ENCODE measurements at places on chromosomes 11 and 22.

DNA sequence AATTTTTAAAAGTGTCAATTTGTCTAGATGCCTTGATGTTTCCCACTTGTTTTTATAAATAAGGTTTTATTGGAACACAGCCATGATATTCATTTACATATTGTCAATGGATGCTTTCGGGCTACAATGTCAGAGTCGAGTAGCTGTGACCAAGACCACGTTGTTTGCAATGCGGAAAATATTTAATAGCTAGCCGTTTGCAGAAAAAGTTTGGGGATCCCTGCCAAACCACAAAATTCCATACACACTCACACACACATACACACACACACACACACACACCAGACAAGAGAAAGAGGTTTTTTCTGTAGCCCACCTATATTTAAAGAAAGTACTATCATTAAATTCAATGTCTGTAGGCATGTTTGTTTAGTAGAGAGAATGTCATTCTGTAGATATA lies 58.3 kb downstream of the TYR start:
- no peak for DNase-seq

DNA sequence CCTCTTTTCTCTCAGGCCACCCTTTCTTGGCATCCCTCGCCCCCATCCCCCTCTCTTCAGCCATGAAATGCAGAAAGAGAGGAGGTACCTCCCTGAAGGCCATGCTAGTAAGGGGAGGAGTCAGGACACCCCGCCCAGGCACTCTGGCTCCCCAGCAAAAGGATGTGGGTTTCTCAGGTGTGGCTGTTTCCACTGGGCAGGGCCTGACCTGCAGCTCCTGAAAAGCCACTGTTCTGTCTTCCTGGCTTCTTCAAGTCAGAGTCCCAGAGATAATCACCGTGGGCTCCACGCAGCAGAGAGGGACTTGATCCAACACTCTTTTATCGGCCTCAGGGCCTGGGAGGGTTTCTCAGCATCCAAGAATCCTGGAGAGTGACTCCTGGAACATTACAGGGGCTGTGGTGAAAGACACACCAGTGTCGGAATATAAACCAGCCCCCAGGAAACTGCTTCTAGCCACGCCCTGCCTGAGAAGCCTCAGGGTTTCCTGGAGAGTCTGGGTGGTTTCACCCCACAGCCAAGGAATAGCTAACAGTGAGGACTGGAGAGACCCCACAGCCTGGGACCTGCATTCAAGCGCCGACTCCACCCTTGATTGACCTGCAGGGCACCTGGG lies 45.7 kb upstream of the TSPAN18 start:
- peak; percentile 32 for DNase-seq

DNA sequence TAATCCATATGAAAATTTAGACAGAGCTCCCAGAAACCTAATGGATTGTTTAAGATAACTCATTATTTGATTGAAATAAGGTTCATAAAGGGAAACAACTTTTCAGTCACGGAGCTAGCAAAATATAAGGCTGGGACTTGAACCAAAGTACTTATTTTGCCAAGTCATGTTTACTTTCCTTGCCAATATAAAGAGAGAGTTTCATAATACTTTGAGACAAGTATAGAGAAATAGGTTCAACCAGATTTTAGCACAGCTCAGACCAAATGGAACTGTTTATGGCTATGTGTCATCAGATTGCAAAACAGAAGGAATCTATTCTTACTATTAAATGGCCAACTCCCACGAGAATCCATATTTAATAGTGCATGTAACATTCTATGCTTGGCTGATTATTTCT lies 1517.5 kb upstream of the TENM4 start:
- DNase-seq = no peak

DNA sequence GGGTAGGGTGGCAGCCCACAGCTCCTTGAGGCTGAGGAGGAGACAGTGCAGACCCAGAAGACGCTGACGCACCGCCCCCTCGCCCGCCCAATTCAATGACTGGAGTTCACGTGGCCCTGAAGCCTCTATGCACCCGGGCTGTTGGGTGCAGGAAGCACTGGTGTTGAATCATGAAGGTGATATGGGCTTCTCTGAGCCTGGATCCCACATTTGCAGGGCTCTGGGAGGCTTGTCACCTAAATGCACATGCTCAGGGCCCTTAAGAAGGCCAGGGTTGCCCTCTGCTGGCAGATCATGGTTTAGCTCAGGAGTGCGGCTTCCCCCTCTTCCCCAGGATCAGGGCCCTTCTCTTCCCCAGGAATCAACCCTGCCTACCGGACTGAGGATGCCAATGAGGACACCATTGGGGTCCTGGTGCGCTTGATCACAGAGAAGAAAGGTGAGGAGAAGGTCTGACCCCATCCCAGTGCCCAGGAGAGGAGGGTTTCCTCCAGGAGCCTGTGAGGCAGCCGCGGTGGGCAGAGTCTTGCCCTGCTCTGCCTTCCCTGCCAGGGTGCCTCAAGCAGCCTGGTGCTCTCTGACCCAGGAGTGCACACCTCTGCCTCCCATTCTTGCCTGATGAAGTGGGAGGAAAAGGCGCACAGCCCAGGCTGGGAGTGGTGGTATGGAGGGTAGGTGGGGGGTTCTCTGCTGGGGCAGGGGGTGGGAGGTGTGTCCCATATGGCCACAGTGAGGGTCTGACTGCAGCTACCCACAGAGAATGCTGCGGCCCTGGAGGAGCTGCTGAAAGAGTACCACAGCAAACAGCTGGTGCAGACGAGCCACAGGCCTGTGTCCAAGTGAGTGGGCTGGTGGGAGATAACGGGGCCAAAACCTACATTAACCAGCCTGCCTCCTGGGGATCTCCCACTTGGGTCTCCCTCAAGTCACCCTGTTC lies 17.5 kb downstream of the RELT start:
- DNase-seq = peak; percentile 61

- no peak for DNase-seq
Measured at GRCh38 chr22:28115426-28115825, 196.4 kb upstream of the PITPNB start.

- no peak for DNase-seq
Measured at GRCh38 chr22:48894804-48895250, 932.8 kb downstream of the BRD1 start.

GRCh38 chr11:128359515-128359914 lies 227.8 kb downstream of the ETS1 start:
- no peak for DNase-seq

- no peak for DNase-seq
Measured at GRCh38 chr22:27880778-27881394, 38.2 kb downstream of the PITPNB start.

DNA sequence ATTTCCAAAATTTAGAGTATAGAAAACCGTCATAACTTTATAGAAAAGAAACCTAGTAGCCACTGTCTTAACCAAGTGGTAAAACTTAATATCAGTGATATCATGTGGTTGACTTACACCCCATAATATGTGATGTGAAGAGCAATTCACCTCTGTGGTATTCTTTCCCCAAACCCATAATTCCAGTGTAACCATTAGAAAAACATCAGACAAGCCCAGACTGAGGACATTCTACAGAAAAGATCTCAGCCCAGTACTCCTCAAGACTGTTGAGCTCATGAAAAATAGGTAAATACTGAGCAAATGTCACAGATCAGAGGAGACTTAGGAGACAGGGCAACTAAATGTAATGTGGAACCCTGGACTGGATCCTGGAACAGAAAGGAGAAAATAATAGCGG lies 134.6 kb downstream of the PGR start:
- no peak for DNase-seq

DNA sequence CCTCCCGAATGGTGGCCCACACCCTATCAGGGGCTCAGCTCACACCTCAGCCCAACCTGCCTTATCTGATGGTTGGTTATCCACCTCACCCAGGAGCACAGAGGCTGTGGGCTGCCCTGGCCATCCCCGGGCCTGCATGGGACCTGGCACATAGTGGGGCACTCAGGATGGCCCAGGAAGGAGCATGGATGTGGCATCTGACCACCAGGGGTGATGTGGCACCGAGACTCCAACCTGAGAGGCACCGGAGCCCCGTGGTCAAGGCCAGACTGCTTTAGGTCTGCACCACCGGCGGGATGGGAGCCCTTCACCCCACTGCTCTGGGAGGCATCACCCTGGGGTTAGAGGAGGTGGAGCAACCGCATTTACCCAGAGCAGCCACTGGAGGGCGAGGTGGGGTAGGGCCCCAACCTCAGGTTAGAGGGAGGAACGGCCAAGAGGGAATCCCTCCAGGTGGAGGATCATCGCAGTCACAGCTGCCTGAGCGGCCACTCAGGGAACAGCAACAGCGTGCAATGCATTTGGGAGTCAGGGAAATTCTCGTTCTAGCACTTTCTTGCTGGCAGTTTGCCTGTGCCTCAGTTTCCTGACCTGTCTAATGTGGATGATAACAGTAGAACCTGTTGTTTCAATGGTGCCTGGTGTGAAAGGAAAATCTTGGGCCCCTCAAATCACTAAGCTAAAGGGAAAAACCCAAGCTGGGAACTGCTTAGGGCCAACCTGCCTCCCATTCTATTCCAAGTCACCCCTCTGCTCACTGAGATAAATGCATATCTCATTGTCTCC lies 52.9 kb upstream of the CARS1 start:
- peak; percentile 61 for DNase-seq

- DNase-seq = no peak
Measured at GRCh38 chr11:118640332-118641154, 33.1 kb downstream of the PHLDB1 start.

DNA sequence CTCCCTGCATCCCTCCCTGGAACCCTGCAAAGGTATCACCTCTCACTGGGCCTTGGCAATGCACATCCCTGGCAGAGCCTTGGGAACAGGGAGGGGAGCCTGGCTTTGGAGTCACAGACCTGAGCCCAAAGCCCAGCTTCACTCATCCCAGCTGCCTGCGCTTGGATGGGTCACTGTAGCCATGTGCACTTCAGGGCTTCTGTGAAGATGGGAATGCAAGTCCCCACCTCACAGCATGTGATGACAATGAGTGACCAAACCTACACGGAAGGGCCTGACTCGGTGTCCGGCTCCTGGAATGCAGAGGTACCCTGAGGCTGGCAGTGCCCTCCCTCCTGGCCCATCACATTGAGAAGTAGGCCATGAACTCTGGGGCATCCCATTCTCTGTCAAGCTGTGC lies 22.8 kb upstream of the BAIAP2L2 start:
- DNase-seq = no peak

GRCh38 chr11:6418557-6419008 lies 311 bp downstream of the APBB1 start:
- no peak for DNase-seq

- no peak for DNase-seq
Measured at GRCh38 chr11:74820763-74821162, 72.1 kb downstream of the RNF169 start.

GRCh38 chr11:43419460-43419859 lies 60.7 kb downstream of the TTC17 start:
- peak; percentile 40 for DNase-seq

GRCh38 chr11:59255281-59255680 lies 42.6 kb upstream of the MPEG1 start:
- DNase-seq = no peak

GRCh38 chr22:17779286-17780115 lies 5.2 kb upstream of the BID start:
- peak; percentile 41 for DNase-seq

GRCh38 chr11:108863528-108863927 lies 198.7 kb downstream of the DDX10 start:
- no peak for DNase-seq

DNA sequence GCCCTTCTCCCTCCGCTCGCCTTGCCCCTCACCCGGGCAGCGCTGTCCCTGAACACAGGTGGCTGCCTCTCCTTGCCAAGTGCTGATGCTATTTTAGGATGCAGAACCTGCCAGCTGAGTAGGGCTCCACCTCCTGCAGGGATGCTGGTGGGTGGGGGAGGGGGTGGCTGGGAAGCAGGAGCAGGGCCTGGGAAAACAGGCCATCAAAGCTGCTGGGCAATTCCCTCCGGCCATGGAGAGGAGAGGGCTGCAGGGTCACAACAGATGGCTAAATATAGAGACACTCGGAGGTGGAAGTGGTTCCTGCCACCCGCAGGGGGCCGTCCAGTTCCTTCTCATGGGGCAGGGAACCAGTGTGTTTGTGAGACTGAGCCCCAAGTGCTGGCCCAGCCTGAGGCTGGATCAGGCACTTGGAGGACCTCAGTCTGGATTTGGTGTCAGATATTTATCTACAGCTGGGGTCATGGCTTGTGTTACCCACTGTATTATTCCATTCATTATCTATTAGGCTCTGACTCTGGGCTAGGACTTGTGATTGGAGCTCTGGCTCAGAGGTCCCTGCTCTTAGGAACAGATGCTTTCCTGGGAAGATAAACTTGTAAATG lies 59.6 kb downstream of the LRRC32 start:
- peak; percentile 12 for DNase-seq

GRCh38 chr22:27032091-27032761 lies 374.8 kb downstream of the MIAT start:
- no peak for DNase-seq

GRCh38 chr22:50675553-50676179 lies 3.0 kb downstream of the SHANK3 start:
- no peak for DNase-seq

GRCh38 chr11:110897035-110897434 lies 184.8 kb upstream of the ARHGAP20 start:
- DNase-seq = no peak

DNA sequence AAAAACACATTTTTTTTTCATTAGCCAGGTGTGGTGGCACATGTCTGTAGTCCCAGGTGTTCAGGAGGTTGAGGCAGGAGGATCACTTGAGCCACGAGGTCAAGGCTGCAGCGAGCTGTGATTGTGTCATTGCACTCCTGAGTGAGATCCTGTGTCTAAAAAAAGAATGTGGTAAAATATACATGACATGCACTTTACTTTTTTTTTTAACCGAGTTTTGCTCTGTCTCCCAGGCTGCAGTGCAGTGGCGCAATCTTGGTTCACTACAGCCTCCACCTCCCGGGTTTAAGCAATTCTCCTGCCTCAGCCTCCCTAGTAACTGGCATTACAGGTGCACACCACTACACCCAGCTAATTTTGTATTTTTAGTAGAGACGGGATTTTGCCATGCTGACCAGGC lies 22.5 kb upstream of the CLDN5 start:
- DNase-seq = no peak

DNA sequence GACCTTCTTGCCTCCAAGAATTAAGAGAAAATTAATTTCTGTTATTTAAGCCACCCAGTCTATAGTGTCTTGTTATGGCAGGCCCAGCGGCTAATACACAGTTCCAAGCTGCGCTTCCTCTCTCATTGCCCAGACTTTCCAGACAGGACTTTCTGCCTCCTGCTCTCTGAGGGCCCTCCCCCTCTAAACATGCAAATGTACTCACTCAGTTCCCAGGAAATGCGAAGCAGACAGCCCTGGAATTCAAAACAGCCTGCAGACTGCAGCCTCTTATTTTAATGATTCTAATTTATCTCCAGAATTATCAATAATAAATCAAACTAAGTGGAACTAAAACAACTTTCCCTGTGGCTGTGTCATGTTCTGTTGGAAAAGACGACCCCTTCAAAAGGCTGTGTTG lies 115.5 kb upstream of the ISX start:
- DNase-seq = no peak

DNA sequence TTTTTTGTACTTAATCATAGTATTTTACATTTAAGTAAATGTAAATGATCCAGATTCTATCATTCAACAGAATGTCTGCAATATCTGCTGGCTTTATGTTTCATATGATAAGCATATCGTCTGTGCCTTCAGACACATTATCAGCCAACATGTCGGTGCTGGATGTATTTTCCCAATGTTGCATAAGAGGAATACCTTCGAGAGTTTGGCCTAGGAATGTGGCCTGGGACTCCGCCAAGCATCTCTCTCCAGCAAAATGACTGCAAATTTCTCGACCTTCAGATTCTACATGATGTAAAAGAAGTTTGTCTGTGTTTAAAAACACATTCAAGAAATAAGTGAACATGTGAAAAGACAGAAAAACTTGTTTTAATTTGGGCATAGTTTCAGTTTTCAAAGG lies 6.9 kb downstream of the BDNF start:
- DNase-seq = no peak

GRCh38 chr22:44439356-44440223 lies 58.4 kb downstream of the RTL6 start:
- no peak for DNase-seq

- DNase-seq = no peak
Measured at GRCh38 chr11:126489836-126490660, 134.6 kb downstream of the ST3GAL4 start.
